CD4-positive, alpha-beta T cell treated with Interleukin-6 at 100 ng/mL for 8 hours (primary cell): ENCODE measurements at places on chromosomes 6 and 20.

- no peak for DNase-seq
Observed at GRCh38 chr6:15264902-15265761, 19.3 kb downstream of the JARID2 start.

DNA sequence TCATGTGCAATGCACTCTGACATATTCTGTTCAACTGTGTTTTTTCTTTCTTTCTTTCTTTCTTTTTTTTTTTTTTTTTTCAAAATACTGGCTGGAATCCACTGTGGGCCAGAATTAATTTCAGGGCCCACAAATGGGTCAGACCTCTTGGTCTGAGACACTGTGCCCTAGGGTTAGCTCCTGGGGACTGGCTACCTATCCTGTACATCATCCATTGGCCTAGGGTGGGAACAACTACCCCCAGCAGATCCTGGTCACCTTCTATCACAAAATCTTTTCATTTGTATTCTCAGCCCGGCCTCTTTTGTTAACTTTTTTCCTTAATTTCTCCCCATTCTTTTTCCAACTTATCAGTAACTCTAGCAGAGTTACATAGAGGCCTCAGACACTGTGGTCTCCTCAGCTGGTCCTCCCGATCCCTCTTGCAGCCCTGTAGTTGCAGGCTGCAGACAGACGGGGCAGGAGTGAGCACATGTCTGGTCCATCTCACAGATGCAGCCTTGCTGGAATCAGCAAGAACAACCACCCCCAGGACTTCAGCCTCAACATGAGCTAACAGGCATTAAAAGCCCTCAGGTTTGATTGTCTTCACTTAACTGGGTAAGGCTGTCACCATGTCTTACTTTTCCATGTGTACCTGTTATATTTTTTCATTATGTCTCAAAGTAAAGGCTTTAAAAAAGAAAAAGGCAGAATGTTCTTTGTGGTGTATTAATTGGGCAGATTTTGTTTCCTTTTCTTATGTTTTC lies 41.3 kb downstream of the TXLNB start:
- DNase-seq = peak; percentile 69

GRCh38 chr6:159745081-159745480 lies 16.8 kb upstream of the ACAT2 start:
- DNase-seq = no peak

DNA sequence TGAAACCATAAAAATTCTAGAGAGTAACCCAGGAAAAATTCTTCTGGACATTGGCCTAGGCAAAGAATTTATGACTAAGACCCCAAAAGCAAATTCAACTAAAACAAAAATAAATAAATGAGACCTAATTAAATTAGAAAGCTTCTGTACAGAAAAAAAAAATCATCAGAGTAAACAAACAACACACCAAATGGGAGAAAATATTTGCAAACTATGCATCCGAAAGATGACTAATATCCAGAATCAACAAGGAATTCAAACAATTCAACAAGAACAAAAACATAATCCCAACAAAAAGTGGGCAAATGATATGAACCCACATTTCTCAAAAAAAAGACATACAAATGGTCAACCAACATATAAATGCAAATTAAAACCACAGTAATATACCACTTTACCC lies 242.6 kb upstream of the CDYL start:
- DNase-seq = no peak

GRCh38 chr6:44649365-44650025 lies 262.0 kb downstream of the CDC5L start:
- no peak for DNase-seq

DNA sequence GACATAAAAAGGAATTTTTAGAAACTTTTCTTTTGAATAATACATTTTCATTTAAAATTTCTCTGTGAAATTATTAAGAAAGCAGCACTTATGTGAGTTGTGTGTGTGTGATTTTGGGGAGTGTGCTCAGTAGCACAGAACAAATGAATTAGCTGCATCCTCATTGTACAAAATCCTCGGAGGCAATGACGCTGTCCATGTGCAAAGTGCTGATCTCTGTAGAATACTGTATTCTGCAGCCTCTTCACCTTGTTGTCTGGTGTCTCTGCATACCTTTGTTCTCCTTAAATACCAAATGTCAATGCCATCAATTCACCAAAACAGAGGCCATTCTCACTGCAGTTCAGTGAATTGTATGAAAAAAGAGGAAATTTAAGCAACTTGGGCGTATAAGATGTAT lies 838.4 kb downstream of the QKI start:
- no peak for DNase-seq

DNA sequence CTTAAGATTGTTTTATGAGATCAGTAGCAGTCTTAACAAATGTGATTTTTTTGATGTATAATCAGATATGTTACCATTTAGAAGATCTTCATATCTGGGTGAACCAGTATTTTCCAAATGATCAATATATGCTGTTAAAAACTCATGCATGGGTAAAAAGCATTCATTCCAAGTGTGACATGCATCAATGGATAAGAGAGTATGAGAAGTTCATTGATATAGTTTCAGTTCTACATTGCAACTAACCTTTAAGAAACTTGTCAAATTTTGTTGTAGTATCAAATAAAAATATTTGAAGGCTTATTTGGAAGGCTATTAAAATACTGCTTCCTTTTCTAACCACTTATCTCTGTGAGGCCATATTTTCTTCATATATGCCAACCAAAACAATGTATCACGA lies 117.7 kb downstream of the FIG4 start:
- no peak for DNase-seq

- no peak for DNase-seq
Observed at GRCh38 chr20:24403406-24403805, 66.0 kb upstream of the SYNDIG1 start.

GRCh38 chr6:13012296-13012695 lies 295.7 kb downstream of the PHACTR1 start:
- DNase-seq = no peak

DNA sequence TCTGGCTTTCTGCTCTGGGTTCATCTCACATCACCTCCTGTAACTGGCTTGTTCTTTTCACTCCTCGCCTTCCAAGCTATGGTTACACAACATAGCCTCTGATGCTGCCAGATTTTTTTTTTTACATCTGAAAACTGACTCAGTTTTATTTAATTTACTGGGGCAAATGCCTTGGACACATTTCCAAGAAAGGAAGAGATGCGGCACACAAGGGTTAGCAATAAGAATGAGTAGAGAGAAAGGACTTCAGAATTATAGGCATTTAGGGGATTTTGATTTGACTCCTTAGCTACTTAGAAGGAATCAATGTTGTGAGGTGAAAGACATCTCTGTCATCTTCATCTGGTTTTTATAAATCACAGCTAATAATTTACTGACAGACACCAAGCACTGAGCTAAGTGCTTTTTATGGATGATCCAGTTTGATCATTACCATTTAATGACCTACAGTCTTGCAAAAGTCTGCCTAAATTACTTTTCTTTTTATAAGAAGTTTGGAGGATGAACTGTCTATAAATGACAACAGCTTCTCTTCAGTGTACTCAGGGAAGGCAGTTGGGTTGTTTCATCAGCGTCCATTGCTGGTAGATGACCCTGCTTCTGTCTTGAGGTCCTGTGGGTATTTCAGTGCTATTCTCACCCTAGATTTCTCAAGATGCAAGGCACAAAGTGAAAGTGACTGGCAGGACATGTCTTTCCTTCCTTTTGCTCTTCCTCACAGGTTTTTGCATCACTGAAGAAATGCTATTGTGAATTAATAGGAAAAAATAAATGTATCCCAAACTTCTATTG lies 31.1 kb downstream of the LAMA4 start:
- DNase-seq = no peak

GRCh38 chr6:167691533-167692312 lies 135.0 kb upstream of the AFDN start:
- DNase-seq = no peak

GRCh38 chr20:536426-537010 lies 7.1 kb downstream of the CSNK2A1 start:
- DNase-seq = no peak

DNA sequence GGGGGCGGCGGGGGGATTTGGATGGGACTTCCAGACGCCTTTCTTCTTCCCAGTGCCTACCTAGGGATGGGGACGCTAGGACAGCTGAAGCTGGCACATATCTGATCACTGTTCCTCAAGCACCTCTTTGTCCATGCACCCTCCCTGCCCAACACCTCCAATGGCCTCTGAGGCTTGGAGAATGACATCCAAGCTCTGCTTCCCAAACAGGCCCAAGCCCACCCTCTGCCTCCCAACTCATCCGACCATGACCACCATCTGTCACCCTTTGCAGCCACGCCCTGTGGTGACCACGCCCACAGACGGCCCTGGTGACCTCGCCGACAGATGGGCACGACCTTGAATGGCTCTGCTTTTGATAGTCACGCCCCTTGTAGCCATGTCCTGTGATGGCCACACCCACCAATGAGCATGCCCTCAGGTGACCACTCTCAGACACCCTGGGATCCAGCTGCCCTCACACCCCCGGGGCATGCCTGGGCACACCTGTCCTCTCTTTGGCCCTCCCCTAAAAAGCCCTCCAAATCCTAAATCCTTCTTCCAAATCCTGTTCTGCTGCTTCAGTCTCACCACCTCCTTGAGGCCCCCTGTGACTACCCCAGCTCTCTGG lies 51.0 kb downstream of the SSR1 start:
- no peak for DNase-seq

- DNase-seq = no peak
Observed at GRCh38 chr6:64334636-64335035, 699.0 kb downstream of the PHF3 start.

- DNase-seq = no peak
Observed at GRCh38 chr6:10621847-10622246, 72.6 kb downstream of the C6orf52 start.

DNA sequence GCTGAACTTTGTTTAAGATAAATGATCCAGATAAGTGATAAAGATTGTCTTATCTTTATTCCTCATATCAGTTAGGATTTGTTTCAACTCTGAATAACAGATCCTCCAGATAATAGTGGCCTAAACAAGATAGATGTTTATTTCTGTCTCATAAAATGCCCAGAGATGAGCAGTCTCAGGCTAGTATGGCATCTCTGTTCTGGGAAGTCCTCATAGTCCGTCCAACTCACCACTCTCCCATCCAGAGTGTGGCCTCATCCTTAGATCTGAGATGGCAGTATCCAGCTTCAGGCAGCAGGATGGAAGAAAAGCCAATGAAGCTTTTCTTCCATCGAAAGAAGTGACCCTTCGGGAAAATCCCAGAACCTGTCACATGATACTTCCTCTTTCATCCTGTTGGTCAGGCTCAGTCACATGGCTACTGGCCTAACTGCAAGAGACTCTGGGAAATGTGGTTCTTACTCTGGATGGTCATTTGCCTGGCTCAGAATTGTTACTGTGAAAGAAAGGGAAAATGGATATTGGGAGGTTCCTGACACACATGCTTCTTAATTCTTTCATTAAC lies 29.4 kb upstream of the TAGAP start:
- no peak for DNase-seq

- no peak for DNase-seq
Observed at GRCh38 chr6:68192988-68193387, 442.1 kb upstream of the ADGRB3 start.

- no peak for DNase-seq
Observed at GRCh38 chr20:1706079-1706478, 48.5 kb upstream of the SIRPG start.

DNA sequence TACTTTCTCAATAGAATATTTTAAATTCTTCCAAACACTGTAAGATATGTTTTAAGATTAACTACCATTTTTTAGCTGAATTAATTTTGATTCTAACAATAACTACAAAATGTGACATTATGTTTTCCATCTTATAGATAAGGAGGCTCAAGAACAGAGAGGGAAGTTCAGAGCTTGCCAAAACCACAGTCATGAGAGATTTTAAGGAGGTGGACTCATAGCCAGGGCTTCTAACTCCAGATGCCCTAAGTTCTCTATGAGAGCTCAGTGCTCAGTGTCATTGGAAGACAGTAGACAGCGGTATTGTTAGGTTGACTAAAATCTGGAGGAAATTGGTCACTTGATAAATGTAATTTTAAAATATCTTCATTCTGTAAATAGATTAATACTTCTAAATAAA lies 144.2 kb downstream of the PACRG start:
- no peak for DNase-seq

DNA sequence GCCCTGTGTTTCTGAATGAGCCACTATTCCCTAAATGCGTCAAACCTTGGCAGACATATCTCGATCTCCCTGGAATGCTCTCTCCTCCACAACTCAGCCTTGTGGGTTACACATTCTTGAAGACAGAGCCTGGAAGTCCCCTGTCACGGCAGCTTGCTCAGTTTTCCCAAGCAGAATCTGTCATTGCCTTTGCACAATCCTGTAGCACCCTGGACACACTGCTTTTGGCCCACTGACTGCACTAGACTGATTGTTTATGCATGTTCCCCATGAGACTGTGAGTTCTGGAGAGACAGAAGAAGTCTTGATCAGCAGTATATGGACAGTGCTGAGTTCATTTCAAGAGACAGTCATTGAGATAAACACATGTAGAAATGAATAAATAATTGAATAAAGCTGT lies 406.7 kb downstream of the CD83 start:
- no peak for DNase-seq

- DNase-seq = no peak
Observed at GRCh38 chr6:13418844-13419243, 68.6 kb downstream of the GFOD1 start.

GRCh38 chr6:53458105-53458866 lies 86.6 kb downstream of the GCLC start:
- DNase-seq = no peak

DNA sequence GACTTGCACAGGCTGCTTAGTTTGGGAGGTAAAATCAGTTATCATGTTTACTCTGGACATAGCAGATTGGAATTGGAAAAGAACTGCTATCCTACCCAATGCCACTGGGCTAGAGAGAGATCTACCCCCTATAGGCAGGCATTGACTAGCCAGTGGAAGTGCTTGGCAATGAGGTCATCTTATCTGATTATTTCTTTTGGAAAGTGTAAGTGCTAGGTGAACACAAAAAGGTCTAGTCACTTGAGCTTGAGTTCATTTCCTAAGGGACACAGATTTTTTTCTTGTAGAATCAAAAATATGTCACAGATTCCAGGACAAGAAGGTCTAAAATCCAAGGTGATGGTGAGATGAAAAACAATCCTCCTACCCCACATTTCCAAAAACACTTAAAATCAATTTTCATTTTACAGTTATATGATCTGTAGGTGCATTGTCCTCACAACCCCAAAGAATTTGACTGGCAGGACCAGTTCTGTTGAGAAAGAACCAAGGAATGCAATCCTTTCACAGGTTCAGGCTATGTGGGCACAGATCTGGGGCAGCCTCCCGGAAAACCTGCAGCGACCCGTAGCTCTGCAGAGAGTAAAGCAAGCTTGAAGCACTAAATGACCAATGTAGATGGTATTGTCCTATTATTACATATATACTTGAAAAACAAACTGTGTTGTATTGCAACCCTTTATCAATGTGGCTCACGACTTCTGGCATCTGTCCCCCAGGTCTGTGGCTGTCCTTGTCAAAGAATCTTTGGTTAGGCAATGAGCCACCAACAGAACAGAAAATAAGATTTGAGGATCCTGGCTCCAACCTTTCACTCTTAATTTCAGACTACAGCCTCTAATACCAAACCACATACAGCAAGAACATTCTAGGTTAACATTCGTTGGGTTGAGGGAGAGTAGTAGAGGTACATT lies 67.3 kb upstream of the ADTRP start:
- DNase-seq = no peak
